ENCODE measurements at places on chromosomes 16 and 17.
A peak's percentile ranks its signal among the peaks of the same experiment; 100 is the strongest.

- DNase-seq: no peak
These were observed 579.7 kb downstream of the CDH13 start for GRCh38 chr16:83206426-83206825.

GRCh38 chr16:67445913-67446907, 15.3 kb downstream of the HSD11B2 start:
- DNase-seq: no peak

- no peak for DNase-seq
These were observed 32.7 kb downstream of the CDK5R1 start for GRCh38 chr17:32519228-32520103.

DNA sequence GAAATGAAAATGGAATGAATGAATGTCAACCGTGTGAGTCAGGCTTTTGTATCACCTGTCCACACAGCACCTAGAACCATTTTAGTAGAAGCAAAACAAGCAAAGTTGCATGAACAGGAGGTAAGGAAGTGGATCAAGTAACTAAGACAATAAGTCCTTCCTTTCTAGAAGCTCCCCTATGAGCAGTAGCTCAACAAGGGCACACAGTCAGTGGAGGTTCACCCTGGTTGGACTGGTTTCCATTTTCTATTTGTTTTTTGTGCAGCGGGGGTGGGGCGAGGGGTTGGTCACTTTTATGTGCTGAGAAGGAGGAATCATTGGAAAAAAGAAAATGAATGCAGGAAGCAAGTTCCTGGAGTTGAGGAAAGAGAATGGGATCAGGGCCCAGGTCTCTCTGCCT, 4.0 kb upstream of the HSBP1 start:
- no peak for DNase-seq

DNA sequence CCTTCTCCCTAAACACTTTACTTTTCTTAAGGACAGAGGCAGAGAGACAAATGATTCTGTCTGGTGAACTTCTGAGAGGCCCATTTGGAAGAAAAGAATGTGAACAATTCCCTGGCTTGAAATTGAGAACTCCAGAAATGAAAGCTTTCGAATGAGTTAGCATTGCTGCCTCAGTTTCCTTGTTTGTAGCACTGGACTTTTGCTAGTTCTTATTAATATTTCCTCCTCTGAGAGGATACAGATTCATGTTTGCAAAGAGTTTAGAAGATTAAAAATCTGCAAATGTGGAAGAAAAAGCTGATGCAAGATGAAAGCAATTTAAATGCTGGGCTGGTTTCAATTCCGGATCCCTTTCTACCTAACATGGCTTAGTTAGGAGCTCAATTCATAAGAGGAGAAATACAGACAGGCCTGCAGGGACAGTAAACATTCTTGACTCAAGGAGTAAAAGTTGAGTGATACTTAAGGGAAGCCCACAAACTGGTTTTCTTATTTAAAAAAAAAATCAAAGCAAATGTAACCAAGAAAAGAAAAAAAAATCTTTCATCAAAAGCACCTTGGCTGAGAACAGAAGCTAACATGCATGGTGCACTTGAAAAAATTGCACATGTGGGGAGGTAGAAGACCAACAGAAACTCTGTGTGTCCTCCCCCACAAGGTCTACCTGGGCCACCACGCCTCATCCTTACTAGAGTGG, 27.1 kb downstream of the HNF1B start:
- DNase-seq: no peak

GRCh38 chr17:36463916-36464764, 22.3 kb upstream of the ZNHIT3 start:
- no peak for DNase-seq

DNA sequence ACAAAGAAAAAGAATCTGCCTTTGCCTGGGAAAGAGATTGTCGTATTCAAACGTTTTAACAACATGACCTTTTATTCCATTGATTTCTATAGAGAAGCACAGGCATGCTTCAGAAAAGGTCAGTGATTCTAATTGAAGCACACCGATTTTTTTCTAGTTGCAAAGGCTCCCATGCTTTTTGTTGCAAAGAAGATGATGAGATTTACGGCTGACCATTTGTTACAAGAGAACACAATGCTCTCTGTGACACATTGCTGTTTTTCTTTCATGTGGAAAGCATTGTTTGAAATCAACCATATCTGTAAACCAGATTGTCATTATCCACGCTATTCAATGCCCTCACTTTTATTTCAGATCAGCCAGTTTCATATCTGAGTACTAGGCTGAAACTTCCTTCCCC, 99.8 kb downstream of the NLK start:
- no peak for DNase-seq

GRCh38 chr17:21131137-21131536, 4.4 kb downstream of the DHRS7B start:
- DNase-seq: no peak

DNA sequence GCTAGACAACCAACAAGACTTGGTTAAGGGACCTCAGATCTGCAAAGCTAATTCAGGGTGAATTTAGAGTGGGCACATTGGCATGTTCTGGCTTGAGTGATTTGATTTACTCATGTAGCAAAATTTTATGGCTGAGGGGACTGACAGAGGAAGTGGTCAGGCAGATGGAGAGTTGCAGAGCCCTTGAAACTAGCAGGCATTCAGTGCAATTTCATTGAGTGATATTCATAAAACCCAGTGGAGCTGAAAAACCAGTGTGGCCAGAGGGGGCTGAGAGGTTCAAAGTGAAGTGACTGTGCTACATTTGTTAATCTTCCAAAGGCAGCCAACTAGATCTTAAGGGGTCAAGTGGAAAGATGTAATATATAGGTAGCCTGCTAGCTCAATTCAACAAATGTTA, 2.2 kb upstream of the TMEM94 start:
- no peak for DNase-seq

DNA sequence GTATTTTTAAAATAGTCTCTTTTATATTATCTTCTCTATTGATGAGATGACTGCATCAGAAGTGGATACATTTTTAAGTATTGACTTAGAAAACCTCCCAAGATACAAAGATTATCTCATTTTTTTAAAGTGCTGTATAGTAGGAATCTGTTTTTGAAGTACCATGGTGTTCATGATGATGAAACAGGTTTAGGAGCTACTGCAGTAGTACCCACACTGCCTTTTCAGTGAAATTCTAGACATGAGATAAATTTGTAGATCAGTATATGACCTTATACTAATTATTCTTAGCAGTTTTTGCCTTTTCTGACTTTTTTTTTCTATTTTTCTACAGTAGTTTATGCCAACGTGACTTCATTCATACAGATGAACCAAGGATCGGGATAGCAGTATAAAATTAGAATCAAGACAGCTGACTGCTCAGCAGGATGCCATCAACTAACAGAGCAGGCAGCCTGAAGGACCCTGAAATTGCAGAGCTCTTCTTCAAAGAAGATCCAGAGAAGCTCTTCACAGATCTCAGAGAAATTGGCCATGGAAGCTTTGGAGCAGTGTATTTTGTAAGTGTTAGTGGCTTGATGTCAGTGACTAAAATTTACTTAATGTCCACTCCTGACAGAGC, 61.1 kb downstream of the TAOK1 start:
- no peak for DNase-seq

DNA sequence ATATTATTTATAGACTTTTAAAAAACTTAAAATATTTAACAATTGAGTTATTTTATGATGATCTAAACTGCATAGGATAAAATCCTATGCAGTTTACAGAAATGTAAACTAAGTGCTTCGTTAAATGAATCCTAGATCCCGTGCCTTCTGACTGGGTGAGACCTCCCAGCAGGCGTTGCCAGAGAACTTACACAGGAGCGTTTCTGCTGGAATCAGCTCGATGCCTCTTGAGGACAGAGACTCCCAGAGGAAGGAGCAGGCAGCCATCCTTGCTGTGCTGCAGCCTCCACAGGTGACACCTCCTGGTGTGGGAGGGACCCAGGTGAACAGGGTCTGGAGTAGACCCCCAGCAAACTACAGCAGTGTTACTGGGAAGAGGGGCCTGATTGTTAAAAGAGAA, 160.4 kb downstream of the WWOX start:
- no peak for DNase-seq

DNA sequence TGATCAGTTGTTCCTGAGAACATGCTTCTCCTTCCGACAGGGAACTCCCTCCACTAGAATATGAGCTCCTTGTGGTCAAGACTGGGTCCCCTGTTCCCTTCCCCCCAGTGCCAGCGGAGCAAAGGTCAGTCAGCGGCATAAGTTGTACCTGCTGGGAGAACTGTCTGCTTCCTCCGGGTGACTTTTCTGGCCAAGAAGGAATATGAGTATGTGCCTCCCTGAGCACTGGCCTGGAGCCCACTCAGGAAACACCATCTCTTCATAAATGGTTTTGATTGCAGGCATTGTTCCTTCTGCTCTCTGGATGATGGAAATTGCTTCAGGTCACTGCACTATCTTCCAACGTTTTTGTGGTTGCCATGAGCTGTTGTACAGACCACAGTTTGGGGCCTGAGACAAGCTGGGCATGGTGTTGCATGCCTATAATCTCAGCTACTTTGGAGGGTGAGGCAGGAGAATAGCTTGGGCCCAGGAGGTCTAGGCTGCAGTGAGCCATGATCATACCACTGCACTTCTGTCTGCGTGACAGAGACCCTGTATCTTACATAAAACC, 2.9 kb upstream of the P4HB start:
- DNase-seq: no peak

DNA sequence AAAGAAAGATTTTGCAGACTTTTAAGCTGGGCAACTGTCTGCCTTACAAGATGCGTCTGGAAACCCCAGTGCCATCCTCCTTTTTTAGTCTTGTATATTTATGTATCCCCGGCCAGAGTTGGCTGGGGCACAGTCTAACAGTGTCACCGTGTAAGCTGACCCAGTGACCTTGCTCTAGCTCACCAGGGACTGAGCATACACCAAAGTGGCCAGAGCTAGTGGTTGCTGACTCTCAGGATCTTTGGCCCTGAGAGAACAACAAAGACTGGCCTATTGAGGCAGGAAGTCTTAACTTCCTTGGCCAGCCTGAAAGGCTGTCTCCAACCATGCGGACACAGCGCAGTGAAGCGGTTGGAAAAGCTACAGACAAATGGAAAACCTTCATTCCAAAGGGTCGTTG, 745.2 kb downstream of the WWOX start:
- DNase-seq: no peak

GRCh38 chr16:68313116-68313515, 2.3 kb downstream of the PRMT7 start:
- no peak for DNase-seq

GRCh38 chr16:49574826-49575225, 201.2 kb downstream of the C16orf78 start:
- DNase-seq: no peak

GRCh38 chr16:86905302-86905701, 327.0 kb downstream of the FOXL1 start:
- no peak for DNase-seq

DNA sequence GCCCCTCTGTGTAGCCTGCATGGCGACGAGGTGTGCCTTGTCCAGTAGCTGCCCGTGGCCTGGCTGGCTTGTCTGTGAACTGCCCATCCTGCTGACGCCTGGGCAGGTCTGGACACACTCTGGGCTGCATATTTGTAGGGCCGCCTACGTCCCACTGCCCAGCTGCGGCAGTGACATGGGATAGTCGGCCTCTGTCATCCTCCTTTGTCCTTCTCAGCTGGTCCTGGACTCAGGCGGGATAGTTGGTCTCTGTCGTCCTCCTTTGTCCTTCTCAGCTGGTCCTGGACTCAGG, 14.5 kb downstream of the CARD14 start:
- no peak for DNase-seq

GRCh38 chr17:81973432-81973831, 4.0 kb upstream of the ASPSCR1 start:
- no peak for DNase-seq

GRCh38 chr17:4573115-4573514, 11.2 kb upstream of the SMTNL2 start:
- no peak for DNase-seq

- DNase-seq: peak; percentile 74
These were observed 3.7 kb upstream of the MYL4 start for GRCh38 chr17:47205419-47205963.

- DNase-seq: no peak
These were observed 148.0 kb upstream of the TNRC6C start for GRCh38 chr17:77810536-77810935.

DNA sequence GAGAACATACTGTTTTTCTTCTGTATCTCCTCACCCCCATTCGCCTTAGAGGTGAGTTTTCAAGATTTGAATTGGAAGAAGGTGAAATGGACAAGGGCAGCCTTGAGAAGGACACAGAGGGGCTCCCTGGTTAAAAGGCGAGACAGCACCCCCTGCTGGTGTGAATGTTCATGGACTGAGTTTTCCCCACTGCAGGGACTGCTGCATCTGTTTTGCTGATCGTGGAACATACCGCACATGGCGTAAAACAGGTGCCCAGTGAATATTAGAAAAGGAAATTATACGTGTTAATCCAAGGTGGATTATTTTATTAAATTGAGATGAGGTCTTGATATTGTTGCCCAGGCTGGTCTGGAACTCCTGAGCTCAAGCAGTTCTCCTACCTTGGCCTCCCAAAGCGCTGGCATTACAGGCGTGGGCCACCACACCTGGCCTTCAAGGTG, 54.5 kb downstream of the NDE1 start:
- DNase-seq: peak; percentile 11

DNA sequence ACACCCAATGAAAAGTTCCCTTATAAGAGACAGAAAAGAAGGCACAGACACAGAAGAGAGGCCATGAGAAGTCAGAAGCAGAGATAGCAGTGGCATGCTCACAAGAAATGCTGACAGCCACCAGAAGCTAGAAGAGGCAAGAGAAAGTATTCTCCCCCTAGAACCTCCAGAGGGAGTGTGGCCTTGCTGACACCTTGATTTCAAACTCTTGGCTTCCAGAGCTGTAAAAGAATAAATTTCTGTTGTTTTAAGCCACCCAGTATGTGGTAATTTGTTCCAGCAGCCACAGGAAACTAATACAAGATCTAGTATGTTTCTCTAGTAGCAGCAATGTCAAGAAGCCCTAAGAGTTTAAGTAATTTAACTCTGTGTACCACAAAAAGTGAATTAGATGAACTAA, 87.2 kb upstream of the NOG start:
- no peak for DNase-seq

DNA sequence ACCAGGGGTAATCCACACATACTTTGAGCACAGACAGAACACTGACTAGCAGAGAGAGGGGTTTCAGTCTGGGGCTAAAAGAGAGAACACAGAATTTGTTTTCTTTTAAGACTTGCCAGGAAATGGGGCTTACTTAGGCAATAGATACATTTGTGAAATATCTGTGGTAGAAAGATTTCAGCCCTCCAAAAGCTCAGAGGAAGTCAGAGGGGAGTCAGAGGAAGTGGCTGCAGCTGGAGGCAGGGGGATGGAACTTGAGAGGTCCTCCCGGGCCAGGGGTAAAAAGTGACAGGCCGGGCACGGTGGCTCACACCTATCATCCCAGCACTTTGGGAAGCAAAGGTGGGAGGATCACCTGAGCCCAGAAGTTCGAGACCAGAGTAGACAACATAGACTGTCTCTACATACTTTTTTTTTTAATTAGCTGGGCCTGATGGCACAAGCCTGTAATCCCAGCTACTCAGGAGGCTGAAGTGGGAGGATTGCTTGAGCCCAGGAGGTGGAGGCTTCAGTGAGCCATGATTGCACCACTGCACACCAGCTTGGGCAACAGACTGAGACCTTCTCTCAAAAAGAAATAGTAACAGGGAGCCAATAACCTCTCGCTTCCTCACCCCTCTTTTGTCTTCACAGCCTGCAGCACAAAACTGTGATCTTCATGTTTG, 49.9 kb downstream of the NLRC5 start:
- peak; percentile 32 for DNase-seq
